ENCODE measurements at places on chromosomes 2 and 18.

GRCh38 chr2:20540587-20541293 is 93.9 kb downstream of the RHOB start:
- no peaks in the 10 kb centered on the region for H3K4me1 ChIP-seq
- no peaks in the 10 kb centered on the region for H3K27me3 ChIP-seq
- DNase-seq = no peak
- no peak overlapping the region for H3K27ac ChIP-seq

- DNase-seq = no peak
- H3K27ac ChIP-seq = no peak overlapping the region
- H3K36me3 ChIP-seq = no peaks in the 10 kb centered on the region
- no peak overlapping the region for H3K4me3 ChIP-seq
- H3K4me1 ChIP-seq = no peaks in the 10 kb centered on the region
- no peaks in the 10 kb centered on the region for H3K27me3 ChIP-seq
These were observed 83.5 kb downstream of the BIN1 start for GRCh38 chr2:127023504-127023903.

DNA sequence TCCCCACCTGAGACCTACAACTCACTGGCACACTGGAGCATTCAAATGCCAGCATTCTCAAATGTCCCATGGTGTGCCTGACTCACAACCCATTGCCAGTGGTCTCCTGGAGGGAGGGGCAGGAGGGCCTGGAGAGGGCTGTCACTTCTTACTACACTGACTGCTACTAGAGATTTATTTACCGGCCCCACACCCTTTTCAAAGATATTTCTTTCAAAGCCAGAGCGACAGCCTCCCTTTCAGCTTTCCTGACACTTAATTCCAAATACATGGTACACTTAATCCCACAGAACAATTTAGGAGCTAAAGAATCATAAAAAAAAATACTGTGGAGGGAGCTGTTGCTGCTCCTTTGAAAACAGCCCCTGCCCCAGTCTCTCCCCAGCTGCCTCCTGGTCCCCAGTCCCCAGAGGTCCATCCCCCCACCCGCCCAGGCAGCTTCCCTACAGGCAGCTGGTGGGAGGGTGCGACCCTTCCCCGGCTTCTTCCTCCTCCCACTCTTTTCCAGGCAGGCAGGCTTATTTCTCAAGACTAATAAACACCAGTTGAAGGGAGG is 129.1 kb upstream of the SMAD2 start:
- H3K27me3 ChIP-seq = no peaks in the 10 kb centered on the region
- H3K27ac ChIP-seq = no peak overlapping the region
- no peaks in the 10 kb centered on the region for H3K36me3 ChIP-seq

GRCh38 chr18:74171910-74172606 is 23.7 kb downstream of the TIMM21 start:
- H3K27ac ChIP-seq = peak overlapping the region; percentile 44
- peak; percentile 80 for DNase-seq
- H3K36me3 ChIP-seq = no peaks in the 10 kb centered on the region
- H3K27me3 ChIP-seq = no peaks in the 10 kb centered on the region
- peak overlapping the region; percentile 54 for H3K4me3 ChIP-seq

DNA sequence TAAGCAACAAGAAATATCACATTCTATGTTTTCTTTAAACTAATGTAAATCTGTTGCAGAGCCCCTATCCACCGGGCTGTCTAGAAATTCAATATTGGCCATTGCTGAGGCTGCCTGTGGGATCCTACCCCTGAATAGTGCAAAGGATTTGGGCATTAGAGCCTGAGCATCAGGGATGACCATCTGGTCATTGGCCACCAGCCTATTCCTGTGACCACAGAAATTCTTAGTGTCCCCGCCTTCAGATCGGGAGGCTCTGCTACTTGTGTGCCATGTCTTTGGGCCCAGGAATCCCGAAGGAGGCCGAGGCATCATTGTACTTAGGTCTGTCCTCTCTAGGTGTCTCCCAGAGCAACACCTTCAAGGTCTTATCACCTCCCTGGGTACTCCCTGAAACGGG is 73.8 kb downstream of the HRH4 start:
- H3K4me1 ChIP-seq = no peaks in the 10 kb centered on the region
- H3K27ac ChIP-seq = no peak overlapping the region
- H3K4me3 ChIP-seq = no peak overlapping the region
- H3K36me3 ChIP-seq = no peaks in the 10 kb centered on the region
- DNase-seq = no peak
- no peaks in the 10 kb centered on the region for H3K27me3 ChIP-seq

DNA sequence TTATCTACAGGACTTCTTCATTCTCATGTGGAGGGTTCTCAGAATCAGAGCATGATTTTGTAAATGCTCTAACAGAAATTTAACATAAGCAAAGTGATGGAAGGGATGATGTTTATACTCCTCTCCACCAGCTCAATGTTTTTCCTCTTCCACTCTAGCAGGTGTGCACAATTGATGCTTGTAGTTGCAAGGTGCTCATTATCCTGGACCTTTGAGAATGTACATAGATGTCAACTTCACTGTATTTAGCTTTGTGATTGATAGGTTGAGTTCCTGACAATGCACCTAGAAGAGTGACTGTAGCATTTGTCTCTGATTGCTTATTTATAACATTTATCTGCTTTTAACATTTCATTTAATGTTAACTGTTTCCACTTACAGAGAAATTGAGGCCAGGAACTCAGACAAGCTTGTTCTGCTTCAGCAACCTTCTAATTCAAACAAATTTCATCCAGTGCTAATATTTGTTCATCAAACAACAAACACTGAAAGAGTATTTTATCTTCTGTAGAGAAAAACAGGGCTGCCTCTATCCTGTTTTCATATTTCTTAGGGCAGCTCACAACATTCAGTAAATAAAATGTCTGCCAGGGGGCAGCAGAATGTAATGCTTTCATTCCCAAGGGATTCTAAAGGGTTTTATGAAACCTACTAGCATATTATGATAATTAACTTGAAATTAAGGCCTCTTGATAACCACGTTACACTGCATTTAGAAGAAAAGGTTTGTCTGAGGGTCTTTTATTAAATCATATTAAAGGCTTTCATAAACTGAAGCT is 127.9 kb upstream of the NOL4 start:
- H3K36me3 ChIP-seq = no peaks in the 10 kb centered on the region
- no peak overlapping the region for H3K27ac ChIP-seq
- no peaks in the 10 kb centered on the region for H3K4me1 ChIP-seq

GRCh38 chr2:74052732-74053710 is 68.3 kb downstream of the TET3 start:
- no peak overlapping the region for H3K27ac ChIP-seq
- no peaks in the 10 kb centered on the region for H3K36me3 ChIP-seq
- no peak overlapping the region for H3K4me3 ChIP-seq
- no peak for DNase-seq
- no peaks in the 10 kb centered on the region for H3K27me3 ChIP-seq

- no peak overlapping the region for H3K27ac ChIP-seq
- H3K27me3 ChIP-seq = no peaks in the 10 kb centered on the region
- no peak for DNase-seq
- H3K4me1 ChIP-seq = no peaks in the 10 kb centered on the region
These were observed 9.3 kb downstream of the RNF152 start for GRCh38 chr18:61883547-61883946.

GRCh38 chr2:39243469-39244123 is at the start of gene CDKL4:
Gene CDKL4, minus strand, starts transcription at chr2:39243970.
- no peak for DNase-seq
- H3K27ac ChIP-seq = no peak within 1 kb of the TSS
- no peaks in the 10 kb centered on the region for H3K4me1 ChIP-seq
- H3K27me3 ChIP-seq = no peaks in the 10 kb centered on the region

- no peak for DNase-seq
- no peak overlapping the region for H3K4me3 ChIP-seq
- H3K4me1 ChIP-seq = no peaks in the 10 kb centered on the region
- H3K27me3 ChIP-seq = no peaks in the 10 kb centered on the region
These were observed 14.3 kb downstream of the ZNF142 start for GRCh38 chr2:218645126-218645525.

GRCh38 chr2:109066917-109067597 is 61.9 kb upstream of the SH3RF3 start:
- H3K4me1 ChIP-seq = no peaks in the 10 kb centered on the region
- no peak overlapping the region for H3K27ac ChIP-seq
- H3K4me3 ChIP-seq = no peak overlapping the region
- no peaks in the 10 kb centered on the region for H3K27me3 ChIP-seq
- no peaks in the 10 kb centered on the region for H3K36me3 ChIP-seq

- no peak overlapping the region for H3K4me3 ChIP-seq
- no peaks in the 10 kb centered on the region for H3K4me1 ChIP-seq
- no peak for DNase-seq
- peaks cover 49% of the 10 kb centered on the region for H3K27me3 ChIP-seq
These were observed 34.2 kb upstream of the GPC1 start for GRCh38 chr2:240401308-240401707.

DNA sequence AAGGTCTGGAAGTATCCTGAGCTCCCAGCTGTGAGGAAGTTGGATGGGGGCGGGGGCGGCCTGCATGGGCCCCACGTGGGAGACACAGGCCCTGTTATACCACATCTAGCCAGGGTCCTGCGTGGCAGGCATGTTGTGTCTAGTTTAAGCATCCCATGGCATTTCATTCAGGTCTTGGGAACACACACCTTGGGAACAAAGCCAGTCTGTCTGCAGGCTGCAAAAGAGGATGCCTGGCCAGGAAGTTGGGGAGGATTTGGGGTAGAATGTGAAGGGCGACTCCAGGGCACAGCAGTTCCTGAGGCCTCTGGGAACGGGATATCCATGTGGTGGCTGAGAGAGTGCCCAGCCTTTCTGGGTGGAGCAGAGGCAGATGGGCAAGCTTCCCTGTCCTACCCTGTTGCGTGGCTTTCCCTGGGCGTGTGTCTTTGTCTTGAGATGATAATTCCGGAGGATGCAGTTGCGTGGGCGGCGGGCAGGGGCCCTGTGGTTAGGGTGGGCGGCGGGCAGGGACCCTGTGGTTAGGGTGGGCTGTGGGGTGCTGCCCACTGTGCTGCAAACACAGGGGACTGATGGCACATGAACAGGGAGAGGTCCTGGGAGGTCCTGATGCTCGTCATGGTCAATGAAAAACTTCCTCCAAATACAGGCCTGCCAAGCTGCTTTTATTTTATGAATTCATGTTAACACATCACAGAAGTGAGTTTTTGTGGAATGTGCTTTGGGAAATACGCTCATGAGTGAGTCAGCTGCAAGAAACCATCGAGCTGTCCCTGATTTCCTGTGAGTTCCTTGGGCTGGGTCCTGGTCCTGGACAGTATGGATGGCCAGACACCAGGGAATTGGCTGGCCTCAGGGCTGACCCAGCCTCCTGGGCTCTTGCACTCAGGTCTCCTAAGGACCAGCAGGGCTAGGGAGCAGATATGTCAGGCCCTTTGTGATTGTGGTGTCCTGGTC is 90.0 kb upstream of the HS6ST1 start:
- no peak for DNase-seq
- no peaks in the 10 kb centered on the region for H3K36me3 ChIP-seq
- H3K27ac ChIP-seq = no peak overlapping the region
- H3K27me3 ChIP-seq = no peaks in the 10 kb centered on the region
- no peak overlapping the region for H3K4me3 ChIP-seq

DNA sequence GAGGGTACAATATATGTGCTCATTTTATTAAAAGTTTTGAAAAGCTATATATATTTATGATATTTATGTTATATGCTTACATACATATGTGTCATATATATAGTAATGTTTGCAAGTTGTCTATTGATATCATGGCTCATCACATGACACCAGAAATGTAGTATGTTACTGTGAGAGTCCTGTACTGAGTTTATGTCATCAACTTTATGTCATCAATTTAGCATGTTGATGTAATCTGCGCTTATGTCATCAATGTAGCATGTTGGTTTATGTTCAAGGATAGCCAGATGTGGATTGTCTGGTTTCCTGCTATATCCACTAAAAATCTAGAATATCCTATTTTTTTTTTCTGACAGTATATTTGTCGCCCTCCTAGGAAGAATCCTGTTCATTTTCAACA is 77.4 kb downstream of the APLF start:
- no peak for DNase-seq
- H3K27ac ChIP-seq = no peak overlapping the region
- H3K36me3 ChIP-seq = no peaks in the 10 kb centered on the region
- no peaks in the 10 kb centered on the region for H3K27me3 ChIP-seq
- no peak overlapping the region for H3K4me3 ChIP-seq

- no peak overlapping the region for H3K4me3 ChIP-seq
- no peaks in the 10 kb centered on the region for H3K27me3 ChIP-seq
- DNase-seq = no peak
- H3K4me1 ChIP-seq = no peaks in the 10 kb centered on the region
- H3K36me3 ChIP-seq = no peaks in the 10 kb centered on the region
These were observed 516.9 kb upstream of the DSEL start for GRCh38 chr18:68033466-68033865.

- H3K4me1 ChIP-seq = no peaks in the 10 kb centered on the region
- H3K27ac ChIP-seq = no peak overlapping the region
These were observed 31.0 kb upstream of the NFE2L2 start for GRCh38 chr2:177295484-177295883.

DNA sequence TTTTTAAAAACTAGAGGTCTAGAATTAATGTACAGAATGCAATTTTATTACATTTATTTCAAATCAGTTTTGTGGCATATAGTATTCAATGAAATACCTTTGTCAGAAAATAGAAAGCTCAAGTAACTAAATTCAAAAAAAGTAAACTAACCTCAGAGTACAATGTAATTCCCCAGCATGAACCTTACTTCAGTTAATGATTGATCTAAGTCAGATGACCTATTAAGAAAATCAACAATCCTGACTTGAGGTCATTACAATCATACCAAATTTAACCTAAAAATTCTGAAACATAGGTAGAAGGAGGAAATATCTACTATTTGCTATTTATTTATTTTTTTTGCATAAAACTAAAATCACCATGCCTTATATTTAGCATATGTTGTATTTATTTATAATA is 142.9 kb downstream of the CCDC102B start:
- H3K4me1 ChIP-seq = no peaks in the 10 kb centered on the region
- H3K36me3 ChIP-seq = no peaks in the 10 kb centered on the region
- DNase-seq = no peak
- H3K27ac ChIP-seq = no peak overlapping the region
